ENCODE measurements at places on chromosomes 16 and 17. TPM values are rescaled to one million over a fixed set of nuclear protein-coding genes. Genes with fewer than 3 reads are reported as not detected.
A peak's percentile ranks its signal among the peaks of the same experiment; 100 is the strongest.

DNA sequence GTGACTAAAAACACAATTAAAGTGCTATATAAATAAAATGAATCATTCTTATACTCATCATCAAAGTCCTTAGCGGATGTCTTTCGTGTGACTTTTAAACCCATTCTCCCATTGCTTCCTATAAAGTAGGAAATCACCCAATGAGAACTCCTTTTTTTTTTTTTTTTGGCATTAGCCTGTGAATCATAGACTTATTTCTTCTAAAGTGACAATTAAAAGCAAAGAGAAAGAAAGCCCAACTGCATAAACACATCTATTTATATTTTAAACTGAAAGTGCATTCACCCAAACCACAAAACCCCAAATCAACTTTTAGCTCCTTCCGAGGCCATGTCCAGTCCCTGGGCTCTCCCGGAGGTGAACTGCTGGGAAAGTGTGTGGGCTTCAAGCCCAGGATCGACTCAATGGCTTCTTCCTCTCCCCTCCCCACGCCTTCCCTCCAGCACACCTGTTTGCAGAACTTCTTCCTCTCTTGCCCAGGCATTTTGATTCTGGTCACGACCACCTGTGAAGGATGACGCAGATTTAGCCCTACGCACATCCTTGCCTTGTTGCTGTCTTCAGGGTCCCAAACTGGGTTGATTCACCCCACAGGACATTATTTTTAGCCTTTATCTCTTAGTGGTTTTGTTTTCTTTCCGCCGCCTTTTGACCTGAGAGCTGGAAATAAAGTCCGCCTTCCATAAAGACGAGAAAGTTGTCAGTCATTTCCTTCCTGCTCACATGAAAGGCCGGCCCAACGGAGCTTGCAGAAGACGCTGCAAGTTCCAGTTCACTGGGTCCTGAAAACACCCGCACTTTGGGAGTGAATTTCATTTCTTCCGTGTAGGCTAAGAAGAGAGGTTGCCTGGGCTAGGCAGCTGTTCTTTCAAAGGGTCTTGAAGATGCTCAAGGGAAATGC, 166.8 kb downstream of the MAP2K6 start:
- DNase-seq = no peak

- peak; percentile 94 for DNase-seq
These were observed 1.1 kb downstream of the ANKRD11 start for GRCh38 chr16:89489040-89489897.

USP43 gene
- total RNA-seq = 4.5 TPM

GRCh38 chr16:57970970-57971369, at the start of gene CNGB1:
Gene CNGB1, minus strand, starts transcription at chr16:57971128. Its CDS starts 3,842 bp downstream, at chr16:57967286.
- DNase-seq = no peak

- DNase-seq = no peak
These were observed 20.9 kb upstream of the NSRP1 start for GRCh38 chr17:30095507-30096244.

- no peak for DNase-seq
These were observed 3.5 kb upstream of the ADGRG1 start for GRCh38 chr16:57624806-57625500.

DNA sequence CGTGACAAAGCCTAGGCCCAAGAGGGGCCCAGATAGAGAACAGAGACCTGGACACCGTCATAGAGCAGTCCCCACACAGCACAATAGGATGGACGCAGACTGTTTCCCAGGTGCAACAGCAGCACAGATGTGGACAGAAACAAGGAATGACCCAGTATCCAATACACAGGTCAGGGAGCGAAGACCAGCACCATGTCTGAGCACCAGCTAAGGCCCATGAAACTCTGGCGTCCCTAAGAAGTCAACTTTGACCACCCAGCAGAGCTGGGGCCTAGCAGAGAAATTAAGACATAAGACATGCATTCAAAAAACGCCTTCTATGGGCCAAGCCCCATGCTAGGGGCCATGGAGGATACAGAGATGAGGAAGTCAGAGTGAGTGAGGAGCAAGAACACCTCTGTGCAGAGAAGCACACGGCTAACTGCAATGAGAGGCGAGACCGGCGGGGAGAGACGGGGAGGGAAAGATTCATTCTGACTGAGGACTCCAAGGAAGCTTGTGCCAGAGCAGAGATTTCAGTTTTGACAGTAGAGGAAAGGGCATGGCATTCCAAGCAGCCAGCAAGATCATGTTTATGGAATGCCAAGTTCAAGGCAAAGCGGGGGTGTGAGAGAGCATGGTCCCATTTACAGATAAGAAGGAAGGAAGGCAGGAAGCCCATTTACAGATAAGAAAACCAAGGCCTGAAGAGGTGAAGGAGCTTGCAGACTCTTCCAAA, 50.8 kb downstream of the PITPNM3 start:
- no peak for DNase-seq

AOC3 gene
- 0.31 TPM for total RNA-seq

GRCh38 chr16:9596788-9597187, 505.3 kb downstream of the HAPSTR1 start:
- DNase-seq = no peak

- DNase-seq = no peak
These were observed 56.8 kb upstream of the RPH3AL start for GRCh38 chr17:409308-409847.

DNA sequence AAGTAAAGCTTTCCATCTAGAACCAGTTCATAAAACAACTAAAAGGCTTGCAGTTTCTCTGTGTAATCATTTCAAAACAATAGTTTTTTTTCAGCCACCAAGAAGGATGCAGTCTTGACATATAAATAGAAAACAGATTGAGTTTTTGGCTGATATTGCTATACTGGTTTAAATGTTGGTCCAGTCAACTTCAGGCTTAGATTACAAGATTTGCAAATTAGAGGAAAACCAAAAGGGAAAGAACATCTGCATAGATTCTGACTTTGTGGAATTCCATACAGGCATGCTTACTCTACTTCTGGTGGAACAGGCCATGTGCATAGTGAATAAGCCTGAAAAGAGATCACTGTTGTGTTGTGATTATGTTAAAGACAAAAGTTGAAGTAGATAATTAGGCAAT, 150.3 kb downstream of the BCAS3 start:
- no peak for DNase-seq

DNA sequence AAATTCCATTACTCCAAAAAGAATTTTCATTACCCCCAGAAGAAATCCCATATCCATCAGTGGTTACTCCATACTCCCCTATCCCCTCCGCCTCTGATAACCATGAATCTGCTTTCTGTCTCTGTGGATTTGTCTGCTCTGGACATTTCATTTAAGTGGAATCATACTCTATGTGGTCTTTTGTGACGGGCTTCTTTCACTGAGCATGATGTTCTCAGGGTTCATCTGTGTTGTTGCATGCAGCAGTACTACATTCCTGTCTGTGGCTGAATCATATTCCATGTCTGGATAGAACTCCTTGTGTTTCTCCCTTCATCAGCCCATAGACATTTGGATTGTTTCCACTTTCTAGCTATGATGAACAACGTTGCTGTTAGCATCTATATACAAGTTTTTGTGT, 59.5 kb upstream of the IRX3 start:
- DNase-seq = no peak

NPIPB13 gene
- total RNA-seq = not detected

CPNE7 gene
- 11.8 TPM for total RNA-seq

- DNase-seq = no peak
These were observed 665.2 kb upstream of the CDH8 start for GRCh38 chr16:62701426-62701825.

- DNase-seq = no peak
These were observed 101.4 kb downstream of the BMERB1 start for GRCh38 chr16:15535772-15536171.

ALOXE3 gene
- total RNA-seq = not detected

- no peak for DNase-seq
These were observed 53.0 kb downstream of the SOCS3 start for GRCh38 chr17:78306913-78307312.

CIITA gene
- not detected for total RNA-seq

- no peak for DNase-seq
These were observed 9.8 kb downstream of the PGS1 start for GRCh38 chr17:78387977-78388941.

GRCh38 chr16:56708525-56709442, 21.1 kb upstream of the NUP93 start:
- no peak for DNase-seq

DNA sequence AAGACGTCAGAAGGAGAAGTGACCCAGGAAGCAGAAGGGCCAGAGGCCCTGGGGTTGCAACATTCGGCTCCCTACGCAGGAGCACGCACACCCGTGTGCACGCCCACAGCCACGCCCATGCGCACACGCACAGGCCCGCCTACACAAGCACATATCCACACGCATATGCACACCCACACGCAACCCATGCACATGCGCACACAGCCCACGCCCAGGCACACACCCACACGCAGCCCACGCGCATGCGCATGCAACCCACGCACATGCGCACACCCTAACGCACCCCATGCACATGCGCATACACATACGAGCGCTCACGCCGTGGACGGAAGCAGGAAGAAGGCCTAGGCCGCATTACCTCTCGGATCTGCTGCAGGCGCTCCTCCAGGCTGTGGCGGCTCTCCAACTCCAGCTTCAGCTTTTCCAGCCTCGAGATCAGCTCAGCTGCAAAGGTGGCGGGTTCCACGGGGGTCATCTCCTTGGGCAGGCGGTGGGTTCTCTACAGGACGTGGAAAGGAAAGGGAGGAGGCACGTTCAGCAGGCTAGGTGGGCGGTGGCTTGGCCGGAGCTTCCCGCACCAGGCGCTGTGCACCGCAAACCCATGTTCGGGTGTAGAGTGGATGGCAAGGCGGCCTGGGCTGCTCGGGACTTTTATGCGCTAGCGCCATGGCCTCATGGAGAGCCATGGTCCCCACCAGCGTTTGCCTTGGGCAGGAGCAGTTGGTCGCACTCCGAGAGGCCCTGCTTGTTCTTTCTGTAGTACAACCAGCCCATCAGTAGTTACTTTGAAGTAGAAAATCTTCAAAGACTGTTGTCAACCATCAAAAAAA, 23.4 kb downstream of the AXIN2 start:
- DNase-seq = peak; percentile 44

SDK2 gene
- total RNA-seq = 14.7 TPM

KRTAP3-3 gene
- not detected for total RNA-seq

All from H7 (cell line).